NCI-H2081 (cell line): ENCODE measurements at places on chromosomes 3 and 15.

- DNase-seq, result no peak
These were observed 22.7 kb upstream of the CHRNB4 start for GRCh38 chr15:78663703-78664102.

DNA sequence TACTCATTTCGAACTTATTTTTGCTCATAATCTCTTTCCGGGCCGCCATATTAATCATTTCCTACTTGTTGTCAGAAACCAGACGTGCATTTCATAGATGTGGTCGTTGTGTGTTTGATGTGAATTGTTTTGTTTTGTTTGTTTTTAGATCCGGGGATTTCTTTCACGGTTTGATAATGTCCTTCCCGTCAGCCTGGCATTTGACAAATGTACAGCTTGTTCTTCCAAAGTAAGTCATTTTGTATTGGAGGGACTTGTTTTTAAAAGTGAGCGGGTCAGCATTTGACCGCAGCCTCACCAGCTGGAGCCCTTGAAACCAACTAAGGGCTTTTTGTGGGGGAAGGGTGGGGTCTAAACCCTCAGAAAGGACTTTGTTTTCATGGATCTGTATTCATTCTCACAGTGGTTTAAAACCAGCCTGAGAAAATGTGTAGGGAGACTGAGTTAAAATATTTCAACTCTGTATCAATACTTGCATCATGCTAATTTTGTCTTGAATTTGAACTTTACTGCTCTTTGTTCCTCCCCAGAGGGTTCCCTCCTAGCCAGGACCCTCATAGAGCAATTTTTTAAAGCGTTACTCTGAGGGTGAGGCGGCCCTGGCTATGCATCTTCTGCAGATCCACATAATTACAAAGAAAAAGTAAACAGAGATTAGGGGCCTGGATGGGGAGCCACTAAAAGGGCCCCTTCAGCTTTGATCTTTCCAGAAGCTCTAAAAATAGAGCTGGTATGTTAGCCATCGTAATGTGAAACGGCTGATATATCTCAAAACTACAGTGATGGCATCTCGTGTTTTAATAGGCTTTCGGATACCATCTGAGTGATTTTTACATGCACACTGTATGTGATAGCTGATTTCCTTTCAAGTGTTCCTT, 107.9 kb downstream of the ATG7 start:
- DNase-seq, result no peak

DNA sequence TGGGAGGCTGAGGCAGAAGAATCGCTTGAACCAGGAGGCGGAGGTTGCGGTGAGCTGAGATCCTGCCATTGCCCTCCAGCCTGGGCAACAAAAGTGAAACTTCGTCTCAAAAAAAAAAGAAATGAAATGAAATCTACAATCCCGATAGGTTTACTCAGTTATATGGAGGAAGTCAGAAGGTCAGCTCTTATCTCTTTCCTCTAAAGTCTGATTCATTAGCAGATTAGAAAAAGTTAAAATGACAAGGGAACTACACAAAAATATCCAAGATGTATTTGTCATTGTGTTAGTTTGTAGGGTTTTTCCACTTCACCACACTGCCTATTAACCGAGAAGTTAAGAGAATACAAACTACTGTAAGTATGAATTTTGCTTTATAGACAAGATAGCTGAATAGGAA, 420.6 kb downstream of the SHQ1 start:
- no peak for DNase-seq

- DNase-seq, result no peak
These were observed 10.3 kb downstream of the DZIP3 start for GRCh38 chr3:108599677-108600409.

DNA sequence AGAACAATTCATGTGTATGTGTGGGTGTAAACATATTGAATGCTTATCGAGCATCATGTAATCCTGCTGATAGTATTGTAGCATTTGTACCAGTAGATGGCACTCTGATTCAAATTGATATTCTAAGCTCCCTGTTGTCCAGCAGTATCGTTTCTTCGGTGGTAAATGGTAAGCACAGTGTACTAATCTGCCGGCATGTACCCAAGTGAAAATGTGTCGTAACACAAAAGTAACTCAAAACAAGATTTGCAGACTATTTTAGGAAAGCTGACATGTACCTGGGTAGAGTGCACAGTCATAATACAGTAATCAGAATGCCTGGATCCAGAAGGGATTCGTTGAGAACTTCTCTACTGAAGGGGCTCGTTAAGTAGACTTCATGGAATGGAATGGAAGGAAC, 31.7 kb upstream of the MNS1 start:
- peak; percentile 71 for DNase-seq

- DNase-seq, result no peak
These were observed 224.8 kb downstream of the FAM43A start for GRCh38 chr3:194910414-194910984.

DNA sequence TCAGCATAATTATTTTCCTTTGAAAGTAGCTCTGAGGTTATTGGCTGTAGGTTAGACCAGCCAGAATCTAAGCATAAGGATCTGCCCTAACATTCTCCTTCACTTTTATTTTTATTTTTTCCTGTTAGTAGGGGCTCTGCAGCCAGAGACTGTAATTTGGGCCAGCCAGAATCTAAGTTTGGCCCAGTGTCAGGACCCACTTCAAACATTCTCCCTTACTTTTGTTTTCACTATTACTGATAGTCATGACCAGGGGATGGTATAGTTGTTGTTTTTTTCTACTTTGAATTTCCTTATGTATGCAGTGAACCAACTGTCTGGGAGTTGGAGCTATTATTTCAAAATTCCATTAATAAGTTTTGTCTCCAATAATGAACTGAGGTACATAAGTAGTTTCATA, 121.0 kb upstream of the MBNL1 start:
- DNase-seq, result no peak

GRCh38 chr3:147680837-147681483, 271.8 kb downstream of the ZIC1 start:
- DNase-seq, result no peak

DNA sequence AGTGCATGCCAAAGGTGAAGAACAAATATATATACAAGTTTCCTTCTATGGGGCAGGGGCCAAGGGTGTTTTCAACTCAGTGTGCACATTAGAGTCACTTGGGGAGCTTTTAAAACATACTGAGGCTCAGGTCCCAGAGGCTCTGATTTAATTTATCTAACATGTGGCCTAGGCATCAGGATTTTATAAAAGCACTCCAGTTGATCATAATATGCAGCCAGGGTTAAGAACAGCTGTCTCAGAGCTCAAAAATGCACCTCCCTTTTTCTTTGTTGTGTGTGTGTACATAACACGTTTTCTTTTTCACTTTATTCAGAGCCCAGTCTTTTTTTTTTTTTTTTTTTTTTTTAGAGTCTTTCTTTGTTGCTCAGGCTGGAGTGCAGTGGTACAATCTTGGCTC, 57.9 kb upstream of the SETD2 start:
- DNase-seq, result no peak

DNA sequence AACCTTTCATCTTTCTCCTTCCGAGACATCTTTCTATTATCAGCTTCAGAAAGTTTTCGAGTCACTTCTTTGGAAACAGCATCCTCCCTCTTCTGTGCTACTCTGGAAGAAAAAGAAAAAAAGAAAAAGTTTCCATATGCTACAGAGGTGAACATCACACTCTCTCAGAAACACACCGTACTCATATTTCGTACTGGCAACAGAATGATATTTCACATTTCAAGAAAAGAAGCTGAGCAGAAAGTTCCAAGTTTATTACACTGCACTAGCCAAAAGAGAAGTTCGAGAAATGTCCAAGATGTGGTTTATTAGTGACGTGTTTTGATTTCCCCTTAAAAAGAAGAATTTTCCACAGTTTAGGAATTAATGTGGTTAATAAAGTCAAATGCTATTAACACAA, 6.0 kb downstream of the SSR3 start:
- DNase-seq, result no peak

- DNase-seq, result no peak
These were observed 19.1 kb upstream of the EPB42 start for GRCh38 chr15:43239732-43240491.

DNA sequence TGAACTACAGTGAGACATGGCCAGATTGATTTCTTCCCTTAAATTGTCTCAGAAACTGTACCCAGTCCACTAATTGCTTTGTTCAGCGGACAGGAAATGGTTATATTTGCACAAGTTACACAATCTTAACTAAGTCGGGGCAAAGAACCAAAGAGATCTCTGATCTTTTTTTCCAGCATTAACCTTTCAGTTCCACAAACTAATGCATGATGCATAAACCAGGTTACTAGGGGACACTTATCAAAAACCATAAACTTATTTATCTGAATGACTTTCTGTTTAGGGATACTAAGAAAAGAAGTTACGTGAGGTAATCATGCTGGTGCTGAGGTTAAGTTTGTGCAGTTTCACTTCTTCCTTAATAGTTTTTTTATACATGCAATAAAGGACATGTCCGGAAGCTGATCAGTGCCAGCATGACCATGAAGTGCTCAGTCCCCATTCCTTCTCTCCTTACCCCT, 22.4 kb downstream of the FNDC3B start:
- peak; percentile 47 for DNase-seq

DNA sequence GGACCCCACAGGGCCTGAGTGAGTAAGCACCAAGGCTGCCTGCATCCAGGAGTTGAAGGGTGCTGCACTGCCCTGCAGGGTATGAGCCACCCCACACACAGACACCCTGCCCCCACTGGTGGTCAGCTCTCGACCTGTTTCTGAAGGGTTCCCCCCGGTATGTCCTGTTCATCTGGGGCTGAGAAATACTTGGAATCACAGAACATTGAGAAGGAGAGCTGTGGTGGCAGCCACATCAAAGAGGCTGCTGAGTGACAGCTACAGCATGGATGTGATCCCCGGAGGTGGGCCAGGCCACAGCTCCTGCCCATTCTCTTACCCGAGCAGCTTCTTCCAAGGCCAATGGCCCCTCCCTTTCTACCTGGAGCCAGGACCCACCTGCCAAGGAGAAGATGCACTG, 66.4 kb upstream of the PLXNA1 start:
- DNase-seq, result no peak

GRCh38 chr3:4987538-4988296, 8.5 kb downstream of the BHLHE40 start:
- DNase-seq, result no peak

- DNase-seq, result no peak
These were observed 11.0 kb downstream of the CD47 start for GRCh38 chr3:108079877-108080276.

GRCh38 chr3:174387736-174388135, 471.4 kb upstream of the NAALADL2 start:
- no peak for DNase-seq

DNA sequence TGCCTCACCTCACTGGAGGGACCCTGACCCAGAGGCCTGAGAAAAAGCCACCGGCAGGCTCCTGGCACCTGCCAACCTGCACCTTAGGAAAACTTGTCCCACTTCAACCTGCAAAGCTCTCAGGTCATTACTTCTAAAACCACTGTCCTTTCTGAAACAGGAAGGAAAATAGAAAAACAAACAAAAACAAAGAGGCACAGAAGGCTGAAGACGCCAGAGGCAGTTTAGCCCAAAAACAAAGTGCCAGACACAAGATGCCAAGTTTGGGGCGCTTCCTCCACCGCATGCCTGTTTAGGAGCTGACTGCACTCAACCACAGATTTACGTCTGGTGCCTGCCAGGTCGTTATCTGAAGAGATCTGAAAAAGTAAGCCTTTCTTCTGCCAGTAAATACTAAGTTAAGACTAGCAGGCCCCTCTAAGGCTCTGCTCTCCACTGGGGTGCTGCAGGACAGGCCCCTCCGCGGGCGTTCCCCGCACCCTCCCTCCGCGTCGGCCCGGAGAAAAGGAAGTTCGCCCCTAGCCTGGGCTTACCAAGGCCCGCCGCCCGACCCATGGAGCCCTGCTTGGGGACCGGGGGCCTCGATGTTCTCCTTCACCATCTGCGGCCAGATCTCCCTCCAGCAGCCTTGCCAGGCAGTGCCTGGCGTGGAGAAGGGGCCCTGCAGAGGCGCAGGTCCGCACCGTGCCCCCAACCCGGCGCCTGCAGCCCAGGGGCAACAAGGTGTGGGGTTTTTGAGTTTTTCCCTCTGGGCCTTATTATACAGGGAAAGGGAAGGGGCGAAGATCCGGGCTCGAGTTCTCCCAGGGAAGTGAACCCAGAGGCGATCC, 1.3 kb downstream of the GOLGA8A start:
- no peak for DNase-seq

DNA sequence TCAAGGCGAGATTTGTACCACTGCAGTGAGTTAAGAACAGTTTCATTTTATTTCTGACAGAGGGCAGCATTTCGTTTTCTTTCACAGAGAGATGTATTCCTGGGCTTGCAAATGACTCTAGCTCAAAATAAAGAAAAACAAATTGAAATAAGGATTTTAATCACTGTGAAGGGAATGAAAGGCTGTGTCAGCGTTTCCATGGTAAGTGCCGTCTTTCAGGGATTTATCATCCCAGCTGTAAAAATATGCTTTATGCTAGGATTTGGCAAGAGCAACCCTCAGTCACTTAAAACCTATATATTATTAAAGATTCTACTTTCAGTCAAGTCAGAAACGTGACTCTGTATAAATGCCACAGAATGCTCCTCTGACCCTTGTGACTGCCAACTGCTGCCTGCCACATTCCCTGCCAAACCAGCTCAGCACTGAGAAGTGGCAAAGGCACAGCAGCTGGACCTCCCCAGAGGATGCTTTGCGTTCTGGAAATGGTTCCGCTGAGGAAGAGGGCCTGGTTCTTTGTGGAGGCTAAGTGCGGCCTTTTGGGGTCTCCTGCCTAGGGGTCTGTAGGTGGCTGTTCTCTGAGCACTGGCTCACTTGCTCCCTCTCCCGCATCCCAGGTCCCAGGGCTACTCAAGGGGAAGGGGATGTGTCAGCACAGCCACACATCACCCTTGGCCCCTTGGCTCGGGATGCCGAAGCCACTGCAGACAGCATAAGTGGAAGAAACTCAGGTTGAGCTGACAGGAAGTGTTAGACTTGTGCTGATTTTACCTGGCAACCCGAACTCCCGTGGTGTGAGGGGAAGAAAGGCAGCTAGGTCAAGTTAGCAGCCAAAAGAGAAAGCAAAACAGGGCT, 56.6 kb upstream of the POMGNT2 start:
- no peak for DNase-seq

GRCh38 chr15:66101715-66102395, 151.7 kb downstream of the MEGF11 start:
- DNase-seq, result no peak

- DNase-seq, result no peak
These were observed 24.6 kb downstream of the CYP19A1 start for GRCh38 chr15:51313644-51314280.

- no peak for DNase-seq
These were observed 62.4 kb downstream of the CD200 start for GRCh38 chr3:112395181-112395895.

- DNase-seq, result no peak
These were observed 15.7 kb downstream of the AQR start for GRCh38 chr15:34953851-34954250.

- no peak for DNase-seq
These were observed 310.7 kb downstream of the CNTN3 start for GRCh38 chr3:74303711-74304110.

- DNase-seq, result no peak
These were observed 34.7 kb downstream of the HMCES start for GRCh38 chr3:129313415-129313664.

DNA sequence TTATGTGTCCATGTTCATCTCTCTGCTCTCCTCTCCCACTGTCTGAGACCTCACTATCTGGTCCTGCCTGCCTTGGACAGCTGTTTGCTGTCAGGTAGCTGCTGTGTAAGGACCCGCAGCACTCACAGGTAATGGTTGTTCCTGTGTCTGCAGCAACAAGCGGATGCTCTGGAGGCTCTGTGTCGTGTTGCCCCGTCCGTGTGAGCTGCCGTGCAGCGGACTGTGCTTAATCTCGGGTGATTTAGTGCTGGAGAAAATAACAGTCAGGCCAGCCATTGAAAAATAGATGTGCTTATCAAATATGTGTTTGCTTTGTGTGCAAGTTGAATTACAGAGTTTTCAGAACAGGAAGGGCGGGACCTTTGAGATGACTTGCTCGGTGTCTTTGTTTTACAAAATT, 121.4 kb downstream of the GABRG3 start:
- no peak for DNase-seq
